Subcutaneous adipose tissue (tissue), 4 donors: ENCODE measurements at places on chromosomes 7 and 10. TPM values are rescaled to one million over a fixed set of nuclear protein-coding genes. Genes with fewer than 3 reads are reported as not detected.

The KEL gene
- not detected for total RNA-seq

The TFR2 gene
- total RNA-seq: 0.49 TPM

The ACSL5 gene
- 24.9 TPM for total RNA-seq

The FZD8 gene
- 0.82 TPM for total RNA-seq

The PARG gene
- 27.7 TPM for total RNA-seq

The STAMBPL1 gene
- 10.2 TPM for total RNA-seq

The TCERG1L gene
- not detected for total RNA-seq

The LIPJ gene
- total RNA-seq: 0.75 TPM

The EGFR gene
- 84.0 TPM for total RNA-seq

The FFAR4 gene
- 1.1 TPM for total RNA-seq

The KIF11 gene
- total RNA-seq: 0.94 TPM

The LLCFC1 gene
- total RNA-seq: not detected

The TMEM176B gene
- total RNA-seq: 21.1 TPM

The TUBAL3 gene
- 0.57 TPM for total RNA-seq

The LYZL1 gene
- total RNA-seq: not detected

The TMEM229A gene
- total RNA-seq: not detected

The PPP1R17 gene
- total RNA-seq: not detected

The CYP26C1 gene
- total RNA-seq: not detected

The HNRNPF gene
- 109 TPM for total RNA-seq

The HERPUD2 gene
- total RNA-seq: 31.1 TPM

The PNLIPRP3 gene
- total RNA-seq: 2.0 TPM

The VWC2 gene
- 0.16 TPM for total RNA-seq

The RBM20 gene
- total RNA-seq: 1.0 TPM

The MAPK8 gene
- 35.7 TPM for total RNA-seq

The TMEM236 gene
- 6.0 TPM for total RNA-seq
